ENCODE measurements at places on chromosomes 16 and 17.

GRCh38 chr17:45755050-45755449 is 29.1 kb upstream of the CRHR1 start:
- DNase-seq: no peak

DNA sequence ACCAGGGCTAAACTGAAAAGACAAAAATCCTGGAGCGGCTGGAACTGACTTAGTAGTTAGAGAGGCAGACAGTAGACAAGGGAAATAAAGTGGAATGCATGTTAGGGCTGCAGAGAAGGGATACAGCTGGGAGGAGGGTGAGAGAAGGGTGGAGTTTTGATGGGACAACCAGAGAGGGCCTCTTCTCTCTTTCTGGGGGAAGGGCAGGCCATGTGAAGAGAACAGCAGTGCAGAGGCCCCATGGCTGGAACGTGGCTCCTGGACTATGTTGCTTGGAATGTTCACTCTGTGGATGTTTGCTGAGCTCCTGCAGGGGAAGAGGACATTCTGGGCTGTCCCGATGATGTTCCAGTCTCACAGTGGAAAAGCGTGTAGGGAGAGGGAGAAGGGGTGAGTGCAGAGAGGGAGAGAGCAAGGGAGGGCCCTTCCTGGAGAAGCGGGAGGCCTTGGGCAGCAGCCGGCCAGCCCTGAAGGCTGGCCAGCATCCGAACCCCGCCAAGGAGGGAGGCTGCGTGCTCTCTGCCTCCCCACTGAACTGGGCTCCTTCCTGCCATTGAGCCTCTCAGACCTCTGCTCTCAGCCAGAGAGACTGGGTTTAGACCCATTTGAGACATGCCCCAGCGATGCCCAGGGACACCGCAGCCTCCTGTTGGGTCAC is 33.1 kb upstream of the GSE1 start:
- no peak for DNase-seq

- DNase-seq: no peak
Observed at GRCh38 chr16:797686-798085, 2.8 kb downstream of the GNG13 start.

DNA sequence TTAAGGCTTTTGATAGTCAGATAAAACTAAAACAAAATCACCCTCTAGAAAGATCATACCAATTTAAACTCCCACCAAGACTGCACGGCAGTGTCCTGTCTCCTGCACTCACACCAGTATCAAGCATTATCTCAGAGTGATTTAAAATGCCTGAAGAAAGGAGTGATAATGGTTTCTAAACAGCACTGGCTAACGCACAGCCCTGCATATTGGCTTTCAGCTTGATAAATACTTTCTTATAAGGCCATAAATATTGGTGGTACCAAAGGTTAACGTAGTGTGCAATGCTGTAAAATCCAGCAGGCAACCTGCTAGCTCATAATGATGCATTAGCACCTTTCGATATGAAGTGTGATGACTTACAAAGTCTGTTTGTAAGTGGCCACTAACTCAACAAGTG is 214.3 kb downstream of the RBFOX1 start:
- no peak for DNase-seq

GRCh38 chr17:83086907-83087787 is 7.7 kb downstream of the METRNL start:
- DNase-seq: no peak

DNA sequence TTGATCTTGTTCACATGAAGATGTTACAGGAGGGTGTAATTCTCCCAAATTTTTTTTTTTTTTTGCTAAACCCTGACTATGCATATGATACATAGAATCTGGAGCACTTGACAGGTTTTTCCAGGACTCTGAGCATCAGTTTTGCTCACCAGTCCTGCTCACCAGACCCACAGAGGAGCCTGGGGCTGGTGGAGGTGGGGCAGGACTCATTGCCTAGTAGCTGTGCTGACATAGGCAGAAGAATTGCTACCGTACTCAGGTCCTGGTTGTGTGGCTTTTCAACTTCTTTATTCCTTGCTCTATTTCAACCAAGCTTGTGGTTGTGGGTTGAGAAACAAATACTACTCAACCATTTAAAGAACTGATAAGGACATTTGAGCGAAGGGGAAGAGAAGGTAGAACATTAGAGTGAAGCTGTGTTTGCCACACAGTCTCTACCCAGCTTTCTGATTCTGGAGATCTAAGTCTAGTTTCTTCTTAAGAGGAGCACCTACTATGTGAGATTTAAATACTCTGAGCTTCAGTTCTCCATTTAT is 212.4 kb downstream of the UTP18 start:
- DNase-seq: no peak

DNA sequence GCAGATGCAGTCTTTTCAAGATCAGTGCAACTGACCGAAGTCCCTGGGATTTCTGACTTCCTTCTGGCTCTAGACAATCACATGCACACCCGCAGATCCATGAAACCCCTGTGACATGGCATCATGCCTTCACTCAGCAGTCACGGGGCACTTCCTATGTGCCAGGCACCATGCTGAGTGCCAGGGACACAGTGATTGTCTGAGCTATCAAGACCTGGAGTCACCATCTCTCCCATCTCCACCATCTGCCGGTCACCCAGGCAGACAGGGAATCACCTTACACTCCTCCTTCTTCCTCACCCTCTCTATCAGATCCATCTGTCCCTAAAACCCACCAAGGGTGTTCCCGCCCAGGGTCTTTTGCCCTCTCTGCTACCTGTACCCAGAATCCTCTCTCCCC is 5.3 kb downstream of the BEAN1 start:
- DNase-seq: no peak

DNA sequence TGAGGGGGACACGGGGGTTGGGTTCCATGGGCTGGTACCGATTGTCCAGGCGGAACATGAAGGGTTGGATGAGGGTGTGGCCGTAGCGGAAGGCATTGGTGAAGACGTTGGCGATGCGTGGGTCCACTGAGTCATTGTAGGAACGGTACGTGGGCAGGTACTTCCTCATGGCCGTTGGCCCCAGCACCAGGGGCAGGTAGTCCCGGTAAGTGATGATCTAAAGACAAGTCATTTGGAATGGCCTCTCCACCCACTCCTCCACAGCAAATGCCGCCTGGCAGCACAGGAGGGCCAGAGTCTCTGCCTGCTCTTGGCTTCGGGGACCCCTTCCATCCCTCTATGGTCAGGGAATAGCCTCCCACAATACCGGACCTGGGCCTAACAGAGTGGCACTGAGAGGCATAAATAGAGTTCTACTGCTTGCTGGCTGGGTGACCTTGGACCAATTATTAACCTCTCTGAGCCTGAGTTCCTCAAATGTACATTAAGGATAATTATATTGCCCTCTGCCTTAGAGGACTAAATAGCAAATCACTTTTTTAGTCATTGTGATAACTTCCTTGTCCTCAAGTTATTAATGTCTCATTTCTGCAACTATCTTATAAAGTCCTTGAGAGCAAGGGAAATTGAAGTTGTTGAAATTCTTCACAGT is 7.2 kb downstream of the MPO start:
- no peak for DNase-seq

DNA sequence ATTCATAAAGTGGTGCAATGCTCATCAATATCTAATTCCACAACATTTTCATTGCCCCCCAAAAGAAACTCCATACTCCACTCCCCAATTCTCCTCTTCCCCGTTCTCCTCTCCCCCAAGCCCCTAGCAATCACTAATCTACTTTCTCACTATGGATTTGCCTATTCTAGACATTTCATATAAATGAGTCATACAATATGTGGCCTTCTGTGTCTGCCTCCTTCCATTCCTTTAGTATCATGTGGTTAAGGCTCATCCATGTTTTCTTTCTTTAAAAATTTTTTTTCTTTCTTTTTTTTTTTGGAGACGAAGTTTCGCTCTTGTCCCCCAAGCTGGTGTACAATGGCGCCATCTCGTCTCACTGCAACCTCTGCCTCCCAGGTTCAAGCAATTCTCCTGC is 56.3 kb upstream of the HAS3 start:
- DNase-seq: no peak

DNA sequence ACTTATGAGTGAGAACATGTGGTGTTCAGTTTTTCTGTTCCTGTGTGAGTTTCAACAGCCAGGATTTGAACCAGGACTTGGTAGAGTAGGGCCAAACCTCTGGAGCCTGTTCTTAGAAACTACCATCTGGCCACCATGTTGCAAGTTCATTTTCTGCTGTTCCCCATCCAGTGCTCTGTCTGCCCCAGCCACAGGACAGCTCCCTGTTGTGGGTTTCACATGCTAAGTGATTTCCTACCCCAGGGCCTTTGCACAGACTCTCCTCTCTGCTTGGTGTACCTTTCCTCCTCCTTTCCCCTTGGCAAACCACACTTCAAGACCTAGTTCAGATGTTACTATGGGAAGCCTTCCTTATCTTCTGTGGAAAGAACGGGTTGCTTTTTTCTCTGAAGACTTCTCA is 79.5 kb downstream of the HS3ST4 start:
- no peak for DNase-seq

DNA sequence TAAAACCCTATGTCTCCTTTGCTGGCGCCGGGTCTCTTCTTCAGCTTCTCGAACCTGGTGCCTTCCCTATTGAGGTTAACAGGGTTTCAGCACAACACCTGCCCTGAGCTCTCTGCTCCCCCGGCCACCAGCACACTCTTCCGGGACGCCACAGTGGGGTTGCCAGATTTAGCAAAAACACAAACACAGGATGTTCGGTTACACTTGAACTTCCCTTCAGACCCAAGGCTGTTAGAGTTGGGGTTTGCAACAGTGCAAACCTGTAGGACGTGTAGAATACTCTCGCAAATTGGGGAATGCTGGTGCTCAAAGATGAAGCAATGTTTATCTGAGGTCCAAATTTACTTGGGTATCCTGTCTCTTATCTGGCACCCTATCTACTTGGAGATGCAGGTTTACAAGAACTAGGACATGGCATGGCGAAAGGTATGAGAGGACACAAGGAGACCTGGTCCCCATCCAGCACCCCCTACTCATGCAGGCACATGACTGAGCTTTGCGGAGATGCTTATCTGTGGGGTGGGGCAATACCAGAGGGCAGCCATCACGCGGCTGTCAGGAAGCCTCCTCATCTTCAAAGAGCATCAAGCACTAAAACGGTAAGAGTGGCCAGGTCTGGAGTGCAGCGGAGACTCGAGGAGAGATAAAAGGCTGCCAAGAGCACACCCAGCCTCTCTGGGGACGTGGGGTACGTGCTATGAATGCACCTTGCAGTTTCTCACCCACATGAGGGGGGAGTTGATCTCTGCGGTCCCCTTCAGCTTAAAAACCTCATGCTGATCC is 52.8 kb downstream of the SDK2 start:
- DNase-seq: peak; percentile 28

DNA sequence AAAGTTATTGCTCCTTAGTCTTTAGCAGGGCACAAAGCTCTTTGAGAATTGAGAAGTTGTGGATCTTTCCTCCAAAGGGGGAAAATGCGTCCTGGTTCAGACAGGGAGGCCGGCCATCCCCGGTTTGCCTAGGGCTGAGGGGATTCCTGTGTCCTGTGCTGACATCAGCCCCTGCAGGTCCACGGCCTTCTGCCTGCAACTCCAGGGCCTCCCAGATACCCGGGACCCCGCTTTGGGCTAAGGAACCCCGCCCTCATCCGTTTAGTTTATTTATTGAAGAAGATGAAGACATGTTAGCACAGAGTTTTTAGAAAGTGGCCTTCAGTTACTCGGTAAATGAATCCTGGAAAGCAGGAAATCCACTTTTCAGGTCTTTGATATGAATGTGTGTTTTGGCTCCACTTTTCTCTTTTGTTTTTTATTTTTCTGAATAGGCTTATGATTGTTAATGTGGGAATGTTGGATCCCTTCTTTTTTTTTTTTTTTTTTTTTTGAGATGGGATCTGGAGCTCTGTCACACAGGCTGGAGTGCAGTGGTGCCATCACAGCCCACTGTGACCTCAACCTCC is 65.6 kb downstream of the CRISPLD2 start:
- no peak for DNase-seq

DNA sequence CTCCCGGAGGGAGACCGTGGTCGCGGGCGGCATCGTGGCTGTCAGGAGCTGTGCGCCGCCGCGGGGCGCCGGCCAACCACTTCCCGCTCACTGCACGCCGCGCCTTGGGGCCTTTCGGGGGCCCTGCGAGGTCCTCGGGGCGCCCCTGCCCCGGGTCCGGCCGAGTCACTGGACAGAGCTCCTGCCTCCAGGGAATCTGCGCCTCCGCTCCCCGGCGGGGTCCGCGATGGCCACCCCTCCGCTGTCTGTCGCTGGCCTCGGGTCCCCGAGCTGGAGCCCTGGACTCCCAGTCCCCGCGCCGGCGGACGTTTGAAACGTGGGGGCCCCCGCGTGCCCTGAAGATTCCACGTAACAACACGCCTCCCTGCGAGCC is at the start of gene QRICH2:
QRICH2 (minus strand) TSS at position 311 of the 373 bp plus-strand sequence; CDS start at position 33, 278 bp downstream.
- DNase-seq: no peak

GRCh38 chr16:84740596-84741116 is 40.9 kb downstream of the USP10 start:
- DNase-seq: no peak

DNA sequence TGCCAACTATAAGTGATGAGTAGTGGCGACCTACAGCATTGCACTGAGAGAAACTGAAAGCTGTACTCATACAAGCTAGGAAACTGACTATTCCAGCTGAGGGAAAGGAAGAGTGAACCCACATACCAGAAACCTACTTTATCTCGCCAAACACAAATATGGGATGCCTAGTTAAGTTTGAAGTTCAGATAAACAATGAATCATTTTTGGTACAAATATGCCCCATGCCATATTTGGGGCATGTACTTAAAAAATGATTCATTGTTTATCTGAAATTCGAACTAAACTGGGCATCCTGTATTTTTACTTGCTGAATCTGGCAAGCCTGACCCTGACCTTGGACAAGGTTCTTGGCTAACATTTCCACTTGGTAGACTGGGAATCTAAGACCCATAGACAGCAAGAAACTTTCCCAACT is 527.8 kb upstream of the PSMD7 start:
- DNase-seq: no peak

DNA sequence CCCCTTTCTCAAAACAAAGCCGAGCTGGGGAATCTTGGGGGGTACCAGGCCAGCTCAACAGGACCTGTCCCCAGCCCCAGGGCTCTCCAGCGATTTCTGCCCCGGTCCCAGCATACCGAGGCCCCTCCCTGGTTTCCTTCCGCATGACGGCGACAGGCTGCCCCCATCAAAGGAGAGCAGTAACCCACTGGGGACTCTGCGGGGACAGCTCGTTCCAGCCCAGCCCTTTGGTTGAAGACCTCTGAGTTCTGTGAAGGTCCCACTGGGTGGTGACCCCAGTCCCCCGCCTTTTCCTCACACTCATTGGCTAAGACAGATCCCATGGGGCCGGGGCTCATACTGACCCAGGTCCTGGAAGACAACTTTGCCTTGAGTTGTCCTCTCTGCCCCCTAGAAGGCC is 4.1 kb downstream of the SMTNL2 start:
- DNase-seq: peak; percentile 72

GRCh38 chr16:89519881-89520280 is 11.7 kb downstream of the SPG7 start:
- no peak for DNase-seq

- DNase-seq: no peak
Observed at GRCh38 chr17:55480631-55481315, 30.5 kb downstream of the SMIM36 start.

GRCh38 chr16:73878611-73879010 is 418.0 kb upstream of the PSMD7 start:
- DNase-seq: no peak

Data from right cardiac atrium (tissue), 5 donors.